H1 (cell line): ENCODE measurements at places on chromosomes 4 and X. TPM values are rescaled to one million over a fixed set of nuclear protein-coding genes. Genes with fewer than 3 reads are reported as not detected.
A peak's percentile ranks its signal among the peaks of the same experiment; 100 is the strongest.

- no peak within 1 kb of the TSS for H3K4me3 ChIP-seq
- H3K27me3 ChIP-seq: no peaks in the 10 kb centered on the region
- no peak within 1 kb of the TSS for H3K27ac ChIP-seq
- H3K36me3 ChIP-seq: no peaks in the 10 kb centered on the region
- peak; percentile 79 for DNase-seq
- H3K4me1 ChIP-seq: no peaks in the 10 kb centered on the region
Observed at GRCh38 chr4:151276787-151277562, at the start of gene PRSS48. TSS of gene PRSS48 (plus strand) at chr4:151277161. CDS start at chr4:151277173, 12 bp downstream.

DNA sequence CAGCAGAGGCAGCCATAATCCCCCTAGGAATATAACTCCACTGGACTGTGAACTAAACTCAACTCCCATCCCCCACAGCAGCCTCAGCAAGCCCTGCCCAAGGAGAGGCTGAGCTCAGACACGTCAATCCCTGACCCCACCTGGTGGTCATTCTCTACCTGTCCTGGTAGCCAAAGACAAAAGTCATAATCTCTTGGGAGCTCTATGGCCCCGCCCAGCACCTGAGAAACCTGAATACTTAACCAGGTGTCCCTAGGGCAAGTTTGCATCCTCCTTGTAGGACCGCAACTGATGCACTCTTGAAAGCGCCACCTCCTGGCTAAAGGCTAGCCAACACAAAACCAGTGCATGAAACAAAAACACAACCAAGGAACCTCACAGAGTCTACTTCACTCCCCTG lies 18.4 kb downstream of the CT47B1 start:
- no peaks in the 10 kb centered on the region for H3K36me3 ChIP-seq
- no peaks in the 10 kb centered on the region for H3K27me3 ChIP-seq
- no peak overlapping the region for H3K27ac ChIP-seq
- H3K4me1 ChIP-seq: no peaks in the 10 kb centered on the region
- H3K4me3 ChIP-seq: no peak overlapping the region

DNA sequence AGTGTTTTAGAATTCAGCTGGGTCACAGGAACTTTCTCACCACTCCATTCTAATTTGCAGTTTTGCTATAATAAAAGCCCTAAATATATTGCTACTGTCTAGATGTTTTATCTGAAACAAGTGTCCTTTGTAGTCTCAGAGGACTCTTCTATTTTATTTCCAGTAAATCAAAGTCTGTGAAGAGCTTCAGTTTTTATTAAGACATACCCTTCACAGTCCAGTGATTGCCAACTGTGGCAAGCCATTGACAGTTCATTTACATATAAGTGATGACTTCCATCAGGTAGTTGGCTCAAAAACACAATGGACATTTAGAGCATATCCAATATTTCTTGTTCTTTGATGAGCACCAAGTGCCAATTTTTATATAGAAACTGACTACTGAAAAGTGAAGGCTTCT lies 466.1 kb downstream of the IQCM start:
- H3K27ac ChIP-seq: no peak overlapping the region
- no peaks in the 10 kb centered on the region for H3K4me1 ChIP-seq
- no peak overlapping the region for H3K4me3 ChIP-seq

- no peaks in the 10 kb centered on the region; the same call in 1 of the 2 replicates for H3K4me1 ChIP-seq
- H3K36me3 ChIP-seq: no peaks in the 10 kb centered on the region
- no peaks in the 10 kb centered on the region for H3K27me3 ChIP-seq
- H3K4me3 ChIP-seq: no peak overlapping the region
- H3K27ac ChIP-seq: no peak overlapping the region
- DNase-seq: no peak
Observed at GRCh38 chr4:142272452-142272851, 573.6 kb downstream of the INPP4B start.

GRCh38 chr4:126850286-126850685 lies 782.5 kb upstream of the INTU start:
- H3K27ac ChIP-seq: no peak overlapping the region
- no peaks in the 10 kb centered on the region for H3K4me1 ChIP-seq
- no peaks in the 10 kb centered on the region for H3K36me3 ChIP-seq
- H3K27me3 ChIP-seq: no peaks in the 10 kb centered on the region
- no peak overlapping the region for H3K4me3 ChIP-seq

GRCh38 chrX:111581086-111581485 lies 69.6 kb downstream of the SERTM2 start:
- no peak overlapping the region for H3K27ac ChIP-seq
- no peak for DNase-seq
- no peaks in the 10 kb centered on the region for H3K36me3 ChIP-seq
- no peaks in the 10 kb centered on the region for H3K27me3 ChIP-seq
- H3K4me3 ChIP-seq: no peak overlapping the region

DNA sequence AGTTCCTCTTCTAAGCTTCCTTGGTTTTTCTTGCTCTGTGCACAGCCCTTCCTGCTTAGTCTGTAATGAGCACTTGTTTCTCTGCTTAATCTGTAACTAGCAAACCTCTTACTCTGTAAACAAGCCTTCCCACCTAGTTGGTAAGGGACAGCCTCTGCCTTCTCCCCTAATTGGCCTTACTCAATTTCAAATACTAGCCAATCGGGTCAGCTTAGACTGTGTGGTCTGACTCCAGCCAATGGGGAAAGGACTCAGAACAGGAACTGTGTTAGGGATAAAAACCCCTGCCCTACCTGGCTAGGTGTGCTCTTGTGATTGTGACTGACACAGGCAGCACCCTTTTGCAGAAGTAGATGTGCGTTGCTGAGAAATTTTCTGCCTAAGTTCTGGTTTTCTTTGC lies 136.5 kb upstream of the AADAT start:
- no peak overlapping the region for H3K27ac ChIP-seq
- H3K4me3 ChIP-seq: no peak overlapping the region
- H3K36me3 ChIP-seq: no peaks in the 10 kb centered on the region

- no peak for DNase-seq
- no peak overlapping the region for H3K4me3 ChIP-seq
- H3K4me1 ChIP-seq: no peaks in the 10 kb centered on the region
- no peaks in the 10 kb centered on the region for H3K36me3 ChIP-seq
- no peaks in the 10 kb centered on the region for H3K27me3 ChIP-seq
Observed at GRCh38 chrX:72498782-72499181, 73.9 kb downstream of the HDAC8 start.

GRCh38 chr4:83679692-83680091 lies 143.8 kb downstream of the GPAT3 start:
- H3K27ac ChIP-seq: no peak overlapping the region
- no peak overlapping the region for H3K4me3 ChIP-seq
- H3K27me3 ChIP-seq: no peaks in the 10 kb centered on the region
- no peaks in the 10 kb centered on the region for H3K36me3 ChIP-seq

- H3K36me3 ChIP-seq: no peaks in the 10 kb centered on the region
- no peaks in the 10 kb centered on the region for H3K4me1 ChIP-seq
- no peak for DNase-seq
- no peak overlapping the region for H3K27ac ChIP-seq
- H3K27me3 ChIP-seq: no peaks in the 10 kb centered on the region
- no peak overlapping the region for H3K4me3 ChIP-seq
Observed at GRCh38 chrX:124433186-124433585, 86.8 kb downstream of the SH2D1A start.

- no peak overlapping the region for H3K4me3 ChIP-seq
- H3K36me3 ChIP-seq: no peaks in the 10 kb centered on the region
- no peaks in the 10 kb centered on the region for H3K27me3 ChIP-seq
- DNase-seq: no peak
Observed at GRCh38 chr4:20592013-20592412, 108.2 kb upstream of the PACRGL start.

- DNase-seq: no peak
- no peak overlapping the region for H3K4me3 ChIP-seq
- H3K27ac ChIP-seq: no peak overlapping the region
- no peaks in the 10 kb centered on the region for H3K4me1 ChIP-seq
Observed at GRCh38 chrX:44306356-44306755, 37.1 kb downstream of the EFHC2 start.

DNA sequence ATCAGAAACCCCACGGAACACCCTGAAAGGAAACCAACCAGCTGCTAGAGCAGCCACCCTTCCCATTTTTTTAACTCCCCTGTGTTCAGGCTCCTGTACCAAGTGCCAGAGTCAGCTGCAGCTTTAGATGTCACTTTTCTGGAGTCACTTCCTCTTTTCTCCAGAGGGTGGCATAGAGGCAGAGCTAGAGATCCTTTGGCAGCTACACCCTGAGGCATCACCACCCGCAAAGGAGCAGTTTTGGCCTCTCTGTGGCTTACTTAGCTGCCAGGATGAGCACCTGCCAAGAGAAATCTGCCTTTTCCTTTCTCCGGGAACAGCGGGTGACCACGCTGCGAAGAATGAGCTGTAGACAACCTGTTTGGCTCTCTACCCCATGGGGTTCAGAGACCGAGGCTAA lies 58.0 kb upstream of the CHRDL1 start:
- H3K4me3 ChIP-seq: no peak overlapping the region
- H3K27ac ChIP-seq: no peak overlapping the region
- no peak for DNase-seq
- H3K27me3 ChIP-seq: no peaks in the 10 kb centered on the region

GRCh38 chr4:143587703-143588102 lies 74.2 kb downstream of the SMARCA5 start:
- no peaks in the 10 kb centered on the region for H3K4me1 ChIP-seq
- no peak overlapping the region for H3K27ac ChIP-seq
- no peaks in the 10 kb centered on the region for H3K27me3 ChIP-seq
- H3K36me3 ChIP-seq: no peaks in the 10 kb centered on the region
- no peak for DNase-seq

- H3K27me3 ChIP-seq: no peaks in the 10 kb centered on the region
- no peak overlapping the region for H3K4me3 ChIP-seq
- no peak overlapping the region for H3K27ac ChIP-seq
- H3K36me3 ChIP-seq: peaks cover 27% of the 10 kb centered on the region
- no peaks in the 10 kb centered on the region for H3K4me1 ChIP-seq
- no peak for DNase-seq
Observed at GRCh38 chrX:134780908-134781307, 122.6 kb upstream of the PLAC1 start.

- no peak overlapping the region for H3K27ac ChIP-seq
- DNase-seq: no peak
- H3K4me1 ChIP-seq: peaks cover 3% of the 10 kb centered on the region
Observed at GRCh38 chr4:129246910-129247461, 151.0 kb downstream of the C4orf33 start.

- no peaks in the 10 kb centered on the region for H3K4me1 ChIP-seq
- H3K27ac ChIP-seq: no peak overlapping the region
- no peak for DNase-seq
- no peaks in the 10 kb centered on the region for H3K36me3 ChIP-seq
- no peak overlapping the region for H3K4me3 ChIP-seq
Observed at GRCh38 chrX:152245213-152245612, 106.8 kb upstream of the MAGEA10 start.

GRCh38 chr4:67581208-67581857 lies 22.8 kb downstream of the STAP1 start:
- H3K4me3 ChIP-seq: no peak overlapping the region
- no peak overlapping the region for H3K27ac ChIP-seq
- H3K4me1 ChIP-seq: no peaks in the 10 kb centered on the region
- H3K36me3 ChIP-seq: no peaks in the 10 kb centered on the region
- H3K27me3 ChIP-seq: no peaks in the 10 kb centered on the region

DNA sequence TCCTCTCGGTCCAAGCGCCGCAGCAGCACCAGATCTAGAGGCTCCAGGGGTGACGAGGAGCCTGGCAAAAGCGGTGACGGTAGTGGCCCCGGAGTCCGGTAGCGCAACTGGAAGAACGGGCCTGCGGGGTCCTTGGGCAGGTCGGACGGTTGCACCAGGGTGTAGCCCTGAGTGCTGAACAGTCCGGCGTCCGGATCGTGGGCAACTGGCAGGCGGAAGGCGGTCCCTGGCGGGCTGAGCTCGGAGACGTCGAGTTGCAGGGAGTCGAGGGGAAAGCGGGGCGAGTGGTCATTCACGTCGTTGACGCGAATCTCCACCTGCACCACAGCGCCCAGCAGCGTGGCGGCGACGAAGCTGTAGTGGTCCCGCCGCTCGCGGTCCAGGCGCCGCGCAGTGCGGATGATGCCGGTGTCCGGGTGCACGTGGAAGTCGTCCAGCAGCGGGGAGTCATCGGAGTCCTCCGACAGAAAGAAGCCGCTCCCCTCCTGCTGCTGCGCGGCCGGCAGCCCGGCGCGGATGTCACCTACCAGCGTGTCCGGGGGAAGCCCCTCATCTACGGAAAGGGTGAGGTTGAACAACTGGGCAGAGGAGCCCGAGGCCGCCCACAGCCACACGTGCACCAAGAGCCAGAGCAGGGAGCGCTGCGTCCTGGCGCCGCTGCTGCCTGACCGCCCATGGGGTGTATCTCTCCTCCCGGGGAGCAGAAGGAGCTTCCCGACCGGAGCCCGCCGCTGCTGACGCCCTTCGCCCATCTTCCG lies 837 bp downstream of the DCHS2 start:
- peak overlapping the region; percentile 45 for H3K4me3 ChIP-seq
- peaks cover 4% of the 10 kb centered on the region for H3K4me1 ChIP-seq
- H3K36me3 ChIP-seq: no peaks in the 10 kb centered on the region
- H3K27ac ChIP-seq: no peak overlapping the region
- peak; percentile 74 for DNase-seq

- H3K4me3 ChIP-seq: no peak overlapping the region
- H3K27ac ChIP-seq: no peak overlapping the region
- no peak for DNase-seq
- no peaks in the 10 kb centered on the region for H3K27me3 ChIP-seq
- peaks cover 22% of the 10 kb centered on the region for H3K4me1 ChIP-seq
Observed at GRCh38 chr4:139018971-139019758, 3.6 kb downstream of the NOCT start.

GRCh38 chr4:1300466-1301455 lies 11.1 kb downstream of the MAEA start:
- H3K27me3 ChIP-seq: no peaks in the 10 kb centered on the region
- H3K36me3 ChIP-seq: peaks cover 4% of the 10 kb centered on the region; the same call in 1 of the 2 replicates
- no peak overlapping the region for H3K4me3 ChIP-seq
- no peak for DNase-seq
- peaks cover 6% of the 10 kb centered on the region; the same call in 1 of the 2 replicates for H3K4me1 ChIP-seq

- no peaks in the 10 kb centered on the region for H3K4me1 ChIP-seq
- no peak for DNase-seq
- H3K27me3 ChIP-seq: no peaks in the 10 kb centered on the region
- no peak overlapping the region for H3K4me3 ChIP-seq
- H3K27ac ChIP-seq: no peak overlapping the region
Observed at GRCh38 chr4:171719691-171720090, 93.5 kb upstream of the GALNTL6 start.

DNA sequence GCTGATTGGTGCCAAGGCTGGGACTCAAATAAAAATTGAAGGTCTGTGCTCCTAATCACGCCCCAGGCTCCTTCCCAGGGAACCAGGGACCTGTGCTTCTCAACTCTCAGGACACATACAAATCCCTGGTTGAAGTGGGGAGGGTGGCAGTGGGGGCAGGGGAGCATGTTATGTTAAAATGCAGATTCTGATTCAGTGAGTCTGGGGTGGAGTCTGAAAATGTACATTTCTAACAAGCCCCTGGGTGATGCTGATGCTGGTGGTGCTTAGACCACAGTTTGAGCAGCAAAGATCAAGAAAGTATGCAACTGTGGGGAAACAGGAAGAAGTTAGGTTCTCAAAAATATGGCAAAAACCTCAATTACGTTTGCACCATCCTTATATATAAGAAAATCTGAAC lies 236.5 kb downstream of the MAGEB17 start:
- DNase-seq: no peak
- no peaks in the 10 kb centered on the region for H3K27me3 ChIP-seq
- no peak overlapping the region for H3K4me3 ChIP-seq
- H3K4me1 ChIP-seq: no peaks in the 10 kb centered on the region; the same call in 1 of the 2 replicates
- H3K27ac ChIP-seq: no peak overlapping the region

The HSPA4L gene
- 4.6 and 4.7 TPM in 2 replicates for total RNA-seq

The CDKN2AIP gene
- total RNA-seq: 14.0 and 14.8 TPM in 2 replicates

The MAGEC2 gene
- total RNA-seq: not detected in 2 replicates

The ARHGAP24 gene
- total RNA-seq: 0.31 and 0.50 TPM in 2 replicates

The MAGEA4 gene
- total RNA-seq: 0.27 and 0.45 TPM in 2 replicates

The SPOCK3 gene
- total RNA-seq: 0.44 and 0.60 TPM in 2 replicates

The RHOXF2 gene
- total RNA-seq: not detected in 2 replicates

The PAK3 gene
- total RNA-seq: 6.4 and 7.2 TPM in 2 replicates

The QRFPR gene
- total RNA-seq: 0.88 and 1.0 TPM in 2 replicates

The TMEM156 gene
- not detected in 2 replicates for total RNA-seq
